ENCODE measurements at places on chromosomes 5 and 9.
A peak's percentile ranks its signal among the peaks of the same experiment; 100 is the strongest.

GRCh38 chr5:59034498-59035186 lies 451.8 kb downstream of the RAB3C start:
- DNase-seq, result no peak

DNA sequence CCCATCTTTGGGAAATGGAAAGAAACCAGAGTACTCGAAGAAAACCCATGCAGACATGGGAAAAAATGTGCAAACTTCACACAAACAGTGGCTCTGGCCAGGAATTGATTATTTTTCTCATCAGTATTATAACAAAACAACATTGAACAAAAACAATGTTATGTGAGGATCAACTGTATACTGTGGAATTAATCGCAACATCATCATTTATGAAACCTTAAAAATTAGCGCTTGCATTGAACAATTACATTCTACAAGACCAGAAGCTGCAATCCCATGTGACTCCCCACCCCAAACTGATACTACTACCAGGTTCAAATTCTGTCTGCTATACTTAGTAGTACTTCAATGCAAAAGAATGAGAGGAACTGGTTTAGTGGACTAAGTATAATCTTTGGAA lies 390.7 kb upstream of the PIK3R1 start:
- DNase-seq, result no peak

GRCh38 chr5:123344816-123345426 lies 78.3 kb downstream of the CEP120 start:
- no peak for DNase-seq

DNA sequence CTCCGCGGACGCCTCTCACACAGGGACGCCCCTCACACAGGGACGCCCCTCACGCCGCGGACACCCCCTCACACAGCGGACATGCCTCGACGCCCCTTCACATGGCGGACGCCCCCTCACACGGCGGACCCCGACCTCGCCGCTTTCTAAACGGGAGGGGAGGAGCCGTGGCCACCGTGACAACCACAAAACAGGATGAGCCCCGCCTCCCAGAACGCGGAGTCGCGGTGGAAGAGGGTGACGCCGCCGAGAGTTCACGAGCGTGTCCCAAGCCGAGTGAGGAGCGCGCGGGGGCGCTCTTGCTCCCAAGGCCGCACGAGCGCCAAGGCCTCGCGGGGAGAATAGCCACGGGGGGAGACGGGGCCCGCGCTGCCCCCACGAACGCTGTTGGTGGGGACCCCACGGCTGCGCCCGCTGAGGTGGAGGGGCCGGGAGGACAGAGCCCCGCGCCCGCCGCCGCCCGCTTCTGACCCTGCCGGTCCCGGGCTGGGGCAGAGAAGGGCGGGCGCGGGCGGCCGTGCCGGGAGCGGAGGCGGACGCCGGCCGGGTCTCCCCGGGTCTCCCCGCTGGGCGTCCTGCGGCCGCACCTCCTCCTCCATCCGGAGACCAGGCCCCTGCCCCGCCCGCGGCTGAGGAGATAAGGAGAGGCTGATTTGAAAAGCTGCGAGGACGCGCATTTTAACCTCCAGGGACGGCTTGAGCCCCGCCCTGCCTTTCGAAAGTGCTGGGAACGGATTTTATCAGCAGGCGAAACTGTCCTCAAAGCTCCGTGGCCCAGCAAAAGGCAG lies 3.9 kb upstream of the NKD2 start:
- DNase-seq, result peak; percentile 67

DNA sequence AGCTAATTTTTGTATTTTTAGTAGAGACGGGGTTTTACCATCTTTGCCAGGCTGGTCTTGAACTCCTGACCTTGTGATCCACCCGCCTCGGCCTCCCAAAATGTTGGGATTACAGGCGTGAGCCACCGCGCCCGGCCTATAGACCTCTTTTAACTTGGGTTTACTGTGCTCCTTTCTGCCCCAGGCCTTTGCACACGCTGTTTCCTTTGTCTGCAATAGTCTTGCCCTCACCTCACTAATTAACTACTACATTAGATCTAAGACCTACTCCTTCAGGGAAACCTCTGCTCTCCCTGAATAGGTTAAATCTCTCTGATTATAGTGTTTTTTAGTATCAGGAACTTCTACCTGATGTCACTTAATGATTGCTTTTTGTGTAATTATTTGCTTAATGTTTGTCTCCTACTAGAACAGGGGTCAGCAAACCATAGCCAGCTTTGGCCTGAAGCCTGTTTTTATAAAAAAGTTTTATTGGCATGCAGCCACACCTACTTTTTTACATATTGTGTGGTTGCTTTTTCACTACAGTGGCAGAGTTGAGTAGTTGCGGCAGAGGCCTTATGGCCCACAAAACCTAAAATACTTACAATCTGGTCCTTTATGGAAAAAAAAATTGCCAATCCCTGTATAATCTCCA lies 31.2 kb upstream of the TLE1 start:
- no peak for DNase-seq

DNA sequence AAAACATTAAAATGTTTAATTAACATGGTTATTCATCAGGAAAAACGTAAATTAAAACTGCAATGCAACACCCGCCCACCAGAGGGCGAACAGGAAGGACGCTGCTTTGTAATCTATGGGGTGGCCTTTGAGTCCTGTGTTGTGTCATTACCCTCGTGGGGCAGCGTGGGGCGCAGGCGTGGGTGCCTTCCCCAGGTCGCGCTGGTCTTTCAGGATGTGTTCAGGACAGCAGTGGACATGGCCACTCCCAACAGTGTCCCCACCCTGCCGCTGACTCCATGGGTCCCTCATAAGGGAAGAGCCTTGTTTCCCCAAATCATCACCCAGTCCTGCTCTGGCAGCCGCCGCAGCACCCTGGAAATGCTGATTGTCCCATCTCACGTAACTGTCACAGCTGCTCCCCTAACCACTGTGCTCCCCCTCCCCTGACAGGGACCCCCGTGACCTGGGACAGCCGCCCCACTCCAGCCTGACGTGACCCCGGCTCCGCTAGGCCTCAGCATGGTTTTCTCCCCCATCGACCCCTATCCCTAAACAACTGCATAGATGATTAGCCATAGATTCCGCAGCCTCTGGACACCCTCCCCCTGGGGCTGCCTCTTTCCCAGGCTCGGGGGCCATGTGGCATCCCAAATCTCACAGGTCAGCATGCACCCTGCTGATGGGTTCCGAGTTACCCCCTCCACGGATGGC lies 36.4 kb downstream of the GLT6D1 start:
- peak; percentile 20 for DNase-seq

GRCh38 chr5:116456036-116456435 lies 118.6 kb downstream of the SEMA6A start:
- no peak for DNase-seq

DNA sequence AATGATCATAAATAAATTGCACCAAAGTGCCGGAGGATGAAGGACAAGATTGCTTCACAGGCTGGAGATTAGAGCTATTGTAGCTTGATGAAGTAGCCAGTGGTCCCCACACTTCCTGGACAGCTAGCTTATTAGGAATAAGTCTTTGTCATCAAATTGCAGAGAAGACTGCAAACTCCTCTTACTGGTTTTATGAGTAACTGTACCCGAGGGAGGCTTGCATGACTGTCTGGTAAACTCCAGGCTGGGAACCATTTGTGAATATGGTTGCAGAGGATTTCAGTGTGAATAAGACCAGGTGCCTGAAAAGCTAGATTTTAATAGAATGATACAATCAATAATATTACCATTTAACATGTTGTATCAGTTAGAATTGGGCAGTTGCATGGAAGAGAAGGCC lies 36.5 kb upstream of the SEMA5A start:
- no peak for DNase-seq

DNA sequence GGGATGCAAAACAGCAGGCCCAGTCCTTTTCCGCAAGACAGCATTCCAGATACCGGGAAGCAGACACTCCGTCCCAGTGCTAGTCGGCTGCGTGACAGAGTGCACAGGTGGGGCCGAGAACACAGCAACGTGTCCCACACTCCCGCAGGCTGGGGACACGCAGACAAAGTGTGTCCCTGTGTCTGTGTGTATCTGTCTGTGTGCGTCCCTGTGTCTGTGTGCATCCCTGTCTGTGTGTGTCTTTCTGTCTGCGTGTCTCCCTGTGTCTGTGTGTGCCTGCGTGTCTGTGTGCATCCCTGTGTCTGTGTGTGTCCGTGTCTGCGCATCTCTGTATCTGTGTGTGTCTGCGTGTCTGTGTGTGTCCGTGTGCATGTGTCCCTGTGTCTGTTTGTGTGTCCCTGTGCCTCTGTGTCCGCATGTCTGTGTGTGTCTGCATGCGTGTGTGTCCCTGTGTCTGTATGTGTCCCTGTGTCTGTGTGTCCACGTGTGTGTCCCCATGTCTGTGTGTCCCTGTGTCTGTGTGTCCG lies 137.0 kb downstream of the MRPL36 start:
- DNase-seq, result no peak

DNA sequence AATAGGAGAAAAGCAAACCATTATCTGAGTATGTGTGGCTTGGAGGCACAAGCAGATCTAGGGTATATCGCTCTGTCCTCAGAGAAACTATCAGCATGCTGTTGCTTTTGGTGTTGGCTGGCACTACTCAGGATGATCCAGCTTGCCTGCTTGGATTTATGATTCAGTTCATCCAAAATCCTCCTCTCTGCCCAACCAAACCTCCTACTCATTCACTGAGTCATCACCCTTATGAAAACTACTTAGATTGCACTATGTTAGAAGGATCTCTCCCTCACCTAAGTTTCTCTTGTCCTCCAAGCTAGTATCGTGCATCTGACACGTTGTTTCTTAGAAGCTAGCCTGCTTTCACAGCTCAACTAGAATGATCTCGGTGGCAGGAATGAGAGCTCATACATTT lies 14.2 kb upstream of the ZBED3 start:
- DNase-seq, result no peak

- DNase-seq, result no peak
Measured at GRCh38 chr5:6378766-6379103, 388 bp upstream of the MED10 start.

DNA sequence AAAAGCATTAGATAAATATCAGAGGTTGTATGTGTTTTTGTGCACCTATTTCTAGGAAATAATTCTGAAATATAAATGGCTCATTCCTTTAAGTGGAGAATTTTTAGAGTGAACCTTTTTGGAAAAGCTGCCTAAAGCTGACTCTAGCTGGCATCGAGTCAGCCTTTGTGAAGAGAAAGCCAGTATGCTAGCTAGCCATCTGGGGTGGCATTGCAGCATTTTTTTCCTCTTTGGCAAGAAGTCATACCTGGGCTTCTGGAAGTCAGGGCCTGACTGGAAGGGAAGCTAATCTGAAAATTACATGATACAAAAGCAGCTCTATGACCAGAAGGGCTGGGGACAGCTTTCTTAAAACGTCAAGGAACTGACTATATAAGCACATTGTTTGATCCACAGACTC lies 19.7 kb downstream of the ANP32B start:
- no peak for DNase-seq

DNA sequence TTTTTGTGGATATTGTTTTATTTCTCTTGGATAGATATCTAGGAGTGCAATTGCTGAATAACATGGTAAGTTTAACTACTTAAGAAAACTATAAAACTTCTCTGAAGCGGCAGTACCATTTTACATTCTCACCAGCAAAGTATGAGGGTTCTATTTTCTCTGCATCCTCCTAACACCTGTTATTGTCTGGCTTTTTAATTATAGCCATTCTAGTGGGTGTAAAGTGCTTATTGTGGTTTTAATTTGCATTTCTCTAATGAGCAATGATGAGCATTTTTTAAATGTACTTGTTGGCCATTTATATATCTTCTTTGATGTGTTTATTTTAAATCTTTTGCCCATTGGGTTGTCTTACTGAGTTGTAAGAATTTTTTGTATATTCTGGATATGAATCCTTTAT lies 28.7 kb downstream of the SMIM32 start:
- no peak for DNase-seq

- peak; percentile 94 for DNase-seq
Measured at GRCh38 chr9:113410207-113410864, at the start of the genes C9orf43 and POLE3. C9orf43 (plus strand) TSS chr9:113410747; CDS start chr9:113413494, 2,747 bp downstream. POLE3 (minus strand) TSS chr9:113410675; CDS start chr9:113410293, 382 bp downstream.

DNA sequence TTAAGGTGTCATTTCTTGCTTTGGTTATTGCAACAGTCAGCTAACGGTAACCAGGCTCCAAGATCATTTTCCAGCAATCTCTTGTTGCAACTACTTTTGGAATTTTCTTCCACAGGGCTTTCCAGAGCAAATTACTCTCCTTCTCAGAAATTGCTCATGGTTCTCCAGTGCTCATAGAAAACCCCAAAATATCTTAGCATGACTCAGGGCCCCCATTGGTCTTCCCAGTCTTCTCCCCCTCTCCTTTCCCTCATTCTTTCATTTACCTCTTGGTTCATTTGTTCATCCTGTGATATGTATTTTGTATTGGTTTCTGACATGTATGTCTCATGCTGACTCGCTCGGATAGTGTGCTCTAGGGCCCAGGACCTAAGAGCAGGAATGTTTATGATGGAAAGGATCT lies 35.6 kb downstream of the WWC1 start:
- DNase-seq, result no peak

DNA sequence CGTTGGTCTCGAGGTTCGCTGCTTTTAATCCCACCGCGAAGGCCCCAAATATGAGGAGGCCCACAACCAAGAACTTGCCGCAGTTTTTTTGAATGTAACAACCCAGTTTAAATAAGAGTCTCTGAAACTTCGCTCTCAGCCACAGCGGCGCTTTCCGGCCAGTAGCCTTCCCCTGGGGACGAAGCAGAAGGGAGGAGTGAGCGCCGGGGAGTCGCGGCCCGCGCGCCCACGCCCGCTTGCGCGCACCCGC lies 10.4 kb downstream of the PTCH1 start:
- peak; percentile 44 for DNase-seq

- DNase-seq, result no peak
Measured at GRCh38 chr9:101510459-101510858, 23.2 kb upstream of the RNF20 start.

DNA sequence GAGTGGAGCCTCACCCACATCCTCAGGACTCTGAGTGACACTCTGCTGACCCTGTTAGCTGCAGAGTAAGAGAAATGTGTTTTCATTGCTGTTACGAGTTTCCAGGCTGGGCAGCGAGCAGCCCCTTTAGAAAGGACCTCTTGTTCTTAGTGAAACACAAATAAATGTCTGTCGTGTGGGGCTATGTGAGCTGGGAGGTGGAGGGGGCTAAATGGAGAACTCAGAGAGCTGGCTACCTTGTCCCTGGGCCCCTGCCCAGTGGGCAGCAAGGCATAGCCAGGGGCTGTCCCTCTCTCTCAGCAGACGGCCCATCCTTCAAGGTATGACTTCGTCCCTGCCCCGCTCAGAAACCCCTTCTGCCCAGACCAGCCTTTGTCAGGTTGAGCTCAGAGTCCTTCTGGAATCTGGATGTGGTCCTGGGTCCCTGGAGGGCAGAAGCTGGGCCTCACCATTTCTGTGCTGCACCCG lies 10.2 kb downstream of the DCANP1 start:
- no peak for DNase-seq

DNA sequence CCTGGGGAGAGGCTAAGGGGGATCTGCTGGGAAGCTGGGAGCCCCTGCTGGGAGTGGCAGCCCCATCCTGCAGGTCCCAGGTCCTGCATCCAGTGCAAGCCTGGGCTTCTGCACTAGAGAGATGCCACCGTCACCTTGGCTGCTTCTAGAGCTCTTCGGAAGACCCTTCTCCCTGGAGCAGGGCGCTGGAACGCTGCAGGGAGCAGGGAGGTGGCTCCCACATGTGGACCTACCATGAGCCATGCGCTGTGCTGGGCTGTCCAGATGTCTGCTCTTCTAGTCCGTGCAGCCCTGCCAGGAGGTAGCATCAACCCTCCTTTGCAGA lies 90.9 kb upstream of the PHYKPL start:
- DNase-seq, result no peak

GRCh38 chr5:84213212-84213611 lies 171.5 kb downstream of the EDIL3 start:
- no peak for DNase-seq

Data from left colon (tissue), 2 donors.